ENCODE measurements at places on chromosomes 1 and 21.

GRCh38 chr1:181345146-181345545 lies 138.2 kb upstream of the CACNA1E start:
- no peak for DNase-seq

GRCh38 chr1:10745886-10746455 lies 50.5 kb downstream of the CASZ1 start:
- DNase-seq: no peak

- DNase-seq: peak; percentile 55
These were observed 3.9 kb upstream of the CD1C start for GRCh38 chr1:158285756-158286241.

DNA sequence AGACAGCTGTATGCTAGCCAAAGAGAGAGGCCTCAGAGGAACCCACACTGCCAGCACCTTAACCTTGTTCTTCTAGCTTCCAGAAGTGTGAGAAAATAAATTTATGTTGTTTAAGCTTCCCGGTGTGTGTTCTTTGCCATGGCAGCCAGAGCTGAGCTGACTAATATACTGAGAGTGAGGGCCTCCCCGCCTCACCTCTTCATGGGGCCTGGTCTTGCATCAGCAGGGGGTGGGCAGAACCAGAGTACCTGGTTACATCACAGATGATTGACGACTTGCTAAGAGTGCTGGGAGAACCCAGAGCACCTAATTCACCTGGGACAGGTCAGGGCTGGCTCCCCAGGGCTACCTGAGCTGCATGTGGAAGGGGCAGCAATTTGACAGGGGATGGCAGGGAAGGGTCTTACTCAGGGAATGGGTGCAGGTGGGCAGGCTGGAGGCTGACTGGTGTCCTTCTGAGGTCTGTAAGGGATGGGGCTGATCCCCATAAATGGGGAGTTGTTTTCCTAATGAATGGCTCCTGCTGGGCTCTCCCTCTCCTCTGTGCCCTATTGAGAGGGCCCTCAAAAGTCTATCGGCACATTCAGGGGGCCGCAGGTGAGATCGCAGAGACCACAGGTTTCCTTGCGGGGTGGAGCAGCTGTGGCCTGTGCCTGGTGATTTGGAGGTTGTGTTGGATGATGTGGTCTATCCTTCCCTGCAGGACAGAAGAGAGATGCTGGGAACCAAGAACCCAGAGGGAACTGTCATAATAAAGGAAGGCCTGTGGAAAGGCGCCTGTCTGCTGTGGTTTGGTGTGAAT lies 60.6 kb upstream of the ETV3 start:
- DNase-seq: no peak

DNA sequence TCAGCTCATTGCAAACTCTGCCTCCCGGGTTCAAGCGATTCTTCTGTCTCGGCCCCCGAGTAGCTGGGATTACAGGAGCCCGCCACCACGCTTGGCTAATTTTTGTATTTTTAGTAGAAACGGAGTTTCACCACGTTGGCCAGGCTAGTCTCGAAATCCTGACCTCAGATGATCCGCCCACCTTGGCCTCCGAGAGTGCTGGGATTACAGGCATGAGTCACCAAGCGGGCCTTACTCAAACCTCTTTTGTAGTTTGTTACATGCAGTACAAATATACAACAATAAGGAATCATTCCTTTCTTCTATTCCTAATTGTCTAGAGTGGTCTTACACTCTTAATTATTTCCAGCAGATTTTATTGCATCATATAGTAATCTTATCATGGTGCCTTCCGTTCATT lies 16.6 kb downstream of the SPATA17 start:
- DNase-seq: no peak

DNA sequence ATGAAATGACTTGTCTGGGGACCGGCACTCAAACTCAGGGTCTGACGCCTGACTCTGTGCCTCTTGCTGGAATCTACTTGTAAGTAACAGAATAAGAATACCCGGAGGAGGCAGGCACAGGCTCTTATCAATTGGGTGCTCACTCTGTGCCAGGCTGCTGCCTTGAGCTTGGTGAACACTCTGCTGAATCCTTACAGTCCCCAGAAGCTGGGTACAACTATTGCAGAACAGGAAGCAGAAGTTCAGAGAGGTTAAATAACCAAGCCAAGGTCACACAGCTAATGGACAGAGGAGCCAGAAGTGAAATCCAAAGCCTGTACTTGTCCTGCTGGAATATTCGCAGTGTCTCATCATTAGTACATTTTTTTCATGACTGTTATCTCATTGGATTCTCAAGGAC lies 86.0 kb downstream of the EPHB2 start:
- no peak for DNase-seq

- no peak for DNase-seq
These were observed 4.9 kb upstream of the SLC44A5 start for GRCh38 chr1:75615613-75616435.

- no peak for DNase-seq
These were observed 29.9 kb downstream of the PSMG1 start for GRCh38 chr21:39153373-39153772.

DNA sequence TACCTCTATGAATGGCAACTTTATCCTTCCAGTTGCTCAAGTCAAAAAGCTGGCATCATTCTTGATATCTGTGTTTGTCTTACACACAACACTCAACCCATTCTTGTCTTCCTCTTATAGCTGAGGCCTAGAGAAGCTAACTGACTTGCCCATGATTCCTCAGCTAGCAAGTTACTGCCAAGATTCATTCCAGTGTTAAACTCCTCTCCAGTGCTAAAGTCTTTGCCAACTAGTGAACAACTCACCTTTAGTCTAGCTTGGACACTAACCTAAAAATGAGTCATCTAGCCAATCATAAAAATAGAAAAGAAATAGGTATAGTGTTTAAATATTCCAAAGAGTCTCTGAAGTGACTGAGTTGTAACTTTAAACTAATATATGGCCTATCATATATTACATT lies 45.6 kb upstream of the RGS2 start:
- DNase-seq: no peak

DNA sequence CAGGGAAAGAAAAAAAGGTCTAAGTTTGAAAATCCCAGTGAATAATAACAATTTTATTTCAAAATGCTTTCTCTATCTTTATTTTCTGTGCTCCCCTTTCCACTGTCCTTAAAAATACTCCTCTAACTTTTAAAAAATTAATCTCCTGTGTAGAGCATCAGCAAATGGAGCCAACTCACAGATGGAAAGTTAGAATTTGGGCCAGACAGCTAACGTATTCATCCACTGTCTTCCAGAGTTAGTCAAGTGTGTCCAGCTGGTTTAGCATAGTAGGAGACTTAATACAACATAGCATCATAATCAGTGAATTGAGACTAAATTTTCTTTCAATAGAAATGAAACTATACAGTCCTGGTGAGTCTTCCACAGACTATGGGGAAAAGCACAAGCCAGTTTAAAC lies 419.0 kb upstream of the LRRC7 start:
- no peak for DNase-seq

DNA sequence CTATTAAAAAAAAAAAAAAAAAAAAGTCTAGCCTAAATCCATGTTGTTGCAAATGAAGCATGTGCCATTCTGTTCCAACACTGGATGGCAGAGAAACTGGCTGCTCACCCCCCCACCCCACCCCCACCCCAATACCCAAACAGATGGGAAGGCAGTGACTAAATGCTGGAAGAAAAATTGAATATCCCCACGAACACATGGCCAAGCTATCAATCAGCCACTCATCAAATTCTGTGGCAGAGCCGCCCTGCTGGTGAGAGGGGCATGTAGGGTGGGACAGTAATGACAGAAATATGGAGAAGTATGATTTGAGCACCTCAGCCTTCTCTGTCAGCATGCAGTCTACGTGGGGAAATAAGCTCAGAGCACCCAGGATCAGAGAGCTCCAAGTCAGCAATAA lies 34.1 kb downstream of the OPTC start:
- no peak for DNase-seq

DNA sequence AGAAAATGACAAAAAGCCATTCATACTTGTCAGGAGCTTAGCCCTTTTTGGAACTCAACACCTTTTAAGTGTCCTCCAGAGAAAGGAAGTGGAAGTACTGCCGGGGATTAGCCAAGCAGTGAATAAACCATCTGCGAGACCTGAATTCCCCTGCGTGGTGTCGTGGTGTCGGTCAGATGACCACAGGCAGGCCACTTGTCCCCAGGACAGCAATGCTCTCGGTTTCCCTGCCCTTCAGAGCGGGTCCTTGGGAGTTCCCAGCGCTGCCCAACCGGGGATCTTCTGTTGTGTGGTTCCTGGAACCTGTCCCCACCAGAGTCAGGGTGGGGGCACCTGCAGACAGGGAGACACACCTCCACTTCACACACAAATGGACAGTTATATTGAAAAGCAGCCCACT lies 9.2 kb downstream of the GPR157 start:
- DNase-seq: no peak

- no peak for DNase-seq
These were observed at the start of gene TAF1A for GRCh38 chr1:222589462-222590302. TAF1A (minus strand) TSS chr1:222589933.

DNA sequence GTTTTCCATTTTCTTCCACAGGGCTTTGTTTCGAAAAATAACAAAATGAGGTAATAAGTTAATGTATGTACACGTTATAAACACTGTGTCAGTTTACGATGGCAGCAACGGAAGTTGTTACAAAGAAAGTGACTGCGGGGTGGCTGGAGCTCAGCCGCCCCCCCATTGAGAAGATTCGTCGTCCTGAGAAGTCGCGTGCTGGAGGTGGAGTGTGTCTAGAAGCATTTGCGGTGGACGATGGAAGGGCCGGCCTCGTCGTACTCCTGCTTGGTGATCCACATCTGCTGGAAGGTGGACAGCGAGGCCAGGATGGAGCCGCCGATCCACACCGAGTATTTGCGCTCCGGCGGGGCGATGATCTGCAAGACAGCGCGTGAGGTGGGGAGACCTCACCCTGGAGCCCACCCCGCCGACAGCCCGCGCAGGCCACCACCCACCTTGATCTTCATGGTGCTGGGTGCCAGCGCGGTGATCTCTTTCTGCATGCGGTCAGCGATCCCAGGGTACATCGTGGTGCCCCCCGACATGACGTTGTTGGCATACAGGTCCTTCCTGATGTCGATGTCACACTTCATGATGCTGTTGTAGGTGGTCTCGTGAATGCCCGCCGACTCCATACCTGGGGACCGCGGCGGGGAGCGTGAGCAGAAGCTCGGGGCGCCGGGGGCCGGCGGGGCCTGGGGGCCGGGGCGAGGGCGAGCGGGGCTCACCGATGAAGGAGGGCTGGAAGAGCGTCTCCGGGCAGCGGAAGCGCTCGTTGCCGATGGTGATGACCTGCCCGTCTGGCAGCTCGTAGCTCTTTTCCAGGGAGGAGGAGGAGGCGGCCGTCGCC lies 2.4 kb downstream of the ACTA1 start:
- no peak for DNase-seq

DNA sequence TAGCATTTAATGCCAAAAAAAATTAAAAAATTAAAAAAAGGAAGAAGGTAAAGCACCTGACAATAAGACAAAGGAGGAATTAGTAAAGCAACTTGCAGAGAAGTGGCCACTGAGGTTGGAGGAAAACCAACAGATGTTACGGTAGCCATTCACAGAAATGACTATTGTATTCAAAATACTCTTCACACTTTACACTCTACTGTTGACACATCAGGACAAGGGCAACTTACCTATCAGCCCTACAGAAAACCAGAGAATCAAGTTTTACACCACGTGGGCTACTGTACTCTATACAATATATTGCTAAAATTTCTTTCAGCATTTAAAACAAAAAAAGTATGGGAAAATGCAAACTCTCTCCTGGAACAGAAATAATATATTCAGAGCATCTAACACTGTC lies 70.0 kb downstream of the EIF4G3 start:
- no peak for DNase-seq

DNA sequence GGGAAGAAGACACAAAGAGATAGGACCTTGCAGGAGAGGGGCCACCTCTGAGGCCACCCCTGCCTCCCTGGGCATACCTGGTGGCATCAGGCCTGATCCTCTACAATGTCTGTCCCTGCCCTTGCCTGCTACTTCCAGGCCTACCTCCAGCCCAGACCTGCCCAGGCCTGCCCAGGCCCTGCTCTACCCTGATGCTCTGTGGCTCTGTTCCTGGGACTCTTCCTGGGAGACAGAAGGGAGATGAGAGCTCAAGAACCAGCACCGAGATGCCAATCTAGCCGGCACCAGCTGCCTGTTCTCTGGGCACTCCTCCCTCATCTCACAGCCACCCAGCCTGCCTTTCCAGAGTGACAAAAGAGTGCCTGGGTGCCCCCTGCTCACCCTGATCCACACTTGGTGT lies 2.7 kb downstream of the CELF3 start:
- no peak for DNase-seq

DNA sequence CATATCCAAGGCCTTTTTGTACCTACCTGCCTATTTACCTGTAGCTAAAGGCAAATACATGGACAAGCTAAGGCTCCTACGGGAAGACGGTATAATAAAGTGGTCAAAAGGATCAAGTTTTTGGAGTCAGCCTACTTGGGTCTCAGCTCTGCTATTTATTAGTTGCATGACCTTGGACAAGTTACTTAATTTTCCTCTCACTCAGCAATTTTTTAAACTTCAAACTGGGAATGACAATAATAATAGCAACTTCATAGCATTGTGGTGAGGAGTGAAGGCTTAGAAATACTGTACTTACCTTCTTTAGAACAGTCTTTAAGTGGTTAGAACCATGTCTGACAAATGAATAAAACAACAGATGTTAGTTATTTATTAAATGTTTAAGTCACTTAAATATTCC lies 60.2 kb upstream of the SLC35F3 start:
- DNase-seq: no peak

DNA sequence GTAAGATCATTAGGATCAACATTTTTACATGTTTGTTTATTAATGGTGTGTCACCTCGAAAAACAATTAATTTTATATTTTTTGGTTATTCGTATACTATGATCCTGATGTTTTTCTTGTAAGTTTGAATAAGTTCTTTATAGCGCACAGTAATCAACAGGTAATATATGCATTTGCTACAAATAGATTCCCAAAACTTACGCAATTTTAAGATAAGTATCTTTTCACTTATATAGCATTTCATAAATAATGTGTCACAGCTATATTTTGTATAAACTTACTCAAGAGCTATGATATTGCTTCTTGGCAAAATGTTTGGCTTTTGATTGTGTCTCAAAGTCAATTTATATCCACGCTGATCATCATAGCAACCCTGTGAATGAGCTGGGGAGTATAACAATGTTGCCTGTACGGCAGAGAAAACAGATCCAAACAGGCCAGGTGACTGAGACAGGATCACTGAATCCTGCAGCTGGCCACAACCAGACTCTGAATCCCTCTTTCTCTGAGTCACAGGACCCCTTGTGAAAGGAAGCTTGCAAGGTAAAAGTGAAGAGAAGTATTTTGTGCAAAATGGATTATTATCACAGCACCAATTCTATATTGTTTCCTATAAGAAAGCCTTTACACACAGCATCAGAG lies 48.6 kb downstream of the GNG12 start:
- DNase-seq: no peak

GRCh38 chr1:27455139-27455811 lies 34.7 kb downstream of the WASF2 start:
- peak; percentile 15 for DNase-seq

GRCh38 chr1:168297019-168297730 lies 16.5 kb downstream of the TBX19 start:
- no peak for DNase-seq

GRCh38 chr1:18256282-18257235 lies 149.0 kb downstream of the IGSF21 start:
- no peak for DNase-seq

GRCh38 chr1:48105165-48105564 lies 108.0 kb upstream of the TRABD2B start:
- DNase-seq: no peak
